ENCODE measurements at places on chromosomes 6 and 20.

DNA sequence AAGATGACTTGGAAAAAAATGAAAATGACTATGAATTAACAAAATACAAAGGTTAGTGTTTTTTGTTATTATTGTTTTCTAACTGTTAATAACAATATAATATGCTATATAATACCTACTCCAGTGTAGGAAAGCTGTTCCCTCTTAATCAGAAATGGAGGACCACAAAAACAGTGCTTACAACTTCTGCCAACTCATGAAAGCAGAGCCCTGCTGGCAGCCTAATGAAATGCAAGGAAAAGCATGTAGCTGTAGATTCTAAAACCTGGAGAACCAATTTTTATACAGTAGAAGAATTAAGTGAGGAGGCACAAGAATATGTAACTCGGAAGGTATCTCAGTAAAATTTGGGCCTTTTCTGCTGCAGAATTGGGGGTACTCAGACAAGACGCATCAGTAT, 29.4 kb downstream of the PHIP start:
- no peak for DNase-seq

DNA sequence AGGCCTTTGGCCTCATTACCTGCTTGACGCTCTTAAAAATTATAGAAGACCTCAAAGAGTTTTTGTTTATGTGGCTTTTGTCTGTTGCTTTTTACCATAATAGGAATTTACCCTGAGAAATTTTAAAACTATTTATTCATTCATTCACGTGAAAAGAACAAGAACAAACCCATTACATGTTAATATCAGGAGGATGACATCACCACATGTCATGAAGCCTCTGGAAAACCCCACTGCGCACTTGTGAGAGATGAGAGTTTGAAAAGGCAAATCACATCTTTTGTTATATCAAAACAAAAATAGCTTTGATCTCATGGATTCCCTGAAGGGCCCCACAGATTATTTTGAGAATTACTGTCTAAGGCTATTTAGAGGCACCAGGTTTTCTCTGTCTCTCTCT, 61.3 kb upstream of the EYA2 start:
- DNase-seq: no peak

DNA sequence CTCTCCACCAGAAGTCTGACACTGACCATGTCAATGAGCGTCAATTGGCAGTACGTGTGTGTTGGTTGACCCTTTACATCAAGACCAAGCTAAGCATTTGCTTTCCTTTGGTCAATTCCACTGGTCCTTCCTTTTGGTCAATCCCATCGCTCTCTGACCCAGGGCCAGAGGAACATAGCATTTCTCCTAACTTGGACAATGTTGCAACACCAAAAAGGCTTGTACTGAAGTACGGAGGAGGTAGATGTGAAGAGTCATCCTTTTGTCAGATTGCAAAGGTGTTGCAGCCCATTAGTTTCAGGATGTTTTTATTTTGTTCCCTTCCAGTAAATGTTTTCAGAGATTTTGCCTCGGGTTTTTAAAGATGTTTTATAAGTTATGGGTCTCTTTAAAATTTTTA, 24.6 kb downstream of the EDN1 start:
- DNase-seq: no peak

DNA sequence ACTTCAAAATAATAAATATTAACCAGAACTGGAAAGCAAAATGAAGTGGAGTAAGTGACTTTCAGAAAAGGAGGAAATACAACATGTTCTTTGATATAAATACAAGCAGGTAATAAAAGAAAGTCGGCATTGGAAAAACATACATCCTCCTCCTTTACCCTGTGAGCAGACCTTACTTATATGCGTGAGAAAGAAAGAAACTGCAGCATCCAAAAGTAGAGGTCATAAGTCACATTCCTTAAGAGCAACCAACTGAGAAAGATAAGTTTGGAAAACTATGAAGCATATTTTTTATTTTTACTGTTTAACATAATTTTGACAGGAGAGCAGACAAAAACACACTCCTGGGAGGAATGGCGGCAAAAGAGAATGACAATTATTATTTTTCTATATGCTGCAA, 155.5 kb downstream of the HACE1 start:
- DNase-seq: no peak

DNA sequence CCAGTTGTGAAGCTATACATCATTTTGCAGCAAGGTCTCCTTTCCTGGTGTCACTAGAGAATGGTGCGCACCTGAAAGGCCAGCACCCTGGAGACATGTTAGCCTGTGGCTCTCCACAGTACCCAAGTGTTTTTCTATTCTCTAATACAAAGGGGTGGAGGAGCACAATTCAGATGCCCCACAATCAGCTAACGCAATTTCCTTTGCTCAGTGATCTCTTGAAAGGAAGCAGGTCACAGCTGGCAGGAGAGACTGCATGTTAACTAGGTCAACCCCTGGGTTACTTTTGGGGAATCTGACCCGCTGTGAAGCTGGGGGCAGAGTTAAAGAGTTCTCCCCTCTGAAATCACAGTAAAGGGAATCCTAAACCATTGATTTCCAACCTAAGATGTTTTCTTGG, 92.5 kb downstream of the B3GAT2 start:
- no peak for DNase-seq

DNA sequence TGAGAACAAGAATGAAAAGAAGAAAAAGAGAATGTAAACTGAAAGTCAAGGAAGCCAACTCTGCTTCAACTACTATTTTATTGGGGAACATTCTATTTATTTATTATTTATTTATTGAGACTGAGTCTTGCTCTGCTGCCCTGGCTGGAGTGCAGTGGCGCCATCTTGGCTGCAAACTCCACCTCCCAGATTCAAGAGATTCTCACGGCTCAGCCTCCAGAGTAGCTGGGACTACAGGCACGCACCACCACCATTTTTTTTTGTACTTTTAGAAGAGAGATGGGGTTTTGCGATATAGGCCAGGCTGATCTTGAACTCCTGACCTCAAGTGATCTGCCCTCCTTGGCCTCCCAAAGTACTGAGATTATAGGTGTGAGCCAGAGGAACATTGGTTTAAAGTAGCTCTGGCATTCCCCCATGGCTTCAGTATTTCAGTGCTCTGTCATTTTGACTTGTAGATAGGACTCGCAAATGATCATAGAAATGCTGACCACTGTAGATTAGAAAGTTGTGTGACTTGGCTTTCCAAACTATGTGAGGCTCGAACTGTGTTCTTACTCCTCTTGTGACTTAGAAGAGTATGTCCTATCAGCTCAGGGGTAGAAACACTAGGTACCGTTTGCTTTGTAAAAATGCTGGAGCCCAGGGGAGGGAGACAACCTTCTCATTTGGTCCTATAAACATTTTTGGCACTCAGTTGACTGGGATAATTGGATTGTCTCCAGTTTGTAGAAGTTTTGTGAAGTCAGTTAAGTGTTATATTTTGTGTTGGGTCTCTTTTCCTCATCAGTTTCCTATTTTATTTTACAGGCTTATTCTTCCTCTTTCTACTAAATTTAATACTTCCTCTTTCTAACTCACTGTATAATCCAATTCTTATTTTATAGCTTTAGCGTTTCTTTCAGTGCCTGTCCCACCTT, 544.9 kb upstream of the CITED2 start:
- DNase-seq: no peak

DNA sequence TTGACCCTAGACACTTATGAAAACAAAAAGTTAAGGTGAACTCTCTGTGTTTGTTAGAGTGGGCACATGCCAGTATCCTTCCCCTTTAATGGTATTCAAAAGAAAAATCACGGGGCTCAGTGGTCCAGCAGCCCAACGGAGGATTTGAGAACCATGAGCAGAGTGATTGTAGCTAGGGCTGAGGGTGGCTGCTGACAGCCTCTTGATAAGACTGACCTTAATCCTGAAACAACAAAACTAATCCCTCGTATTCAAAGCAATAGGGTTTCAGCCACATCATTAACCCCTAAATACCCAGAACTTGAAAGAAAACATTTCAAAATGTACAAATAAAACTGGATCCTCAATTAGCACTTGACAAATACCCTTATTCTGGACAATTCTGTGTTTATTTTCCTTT, 95.1 kb downstream of the SNAP25 start:
- DNase-seq: no peak

DNA sequence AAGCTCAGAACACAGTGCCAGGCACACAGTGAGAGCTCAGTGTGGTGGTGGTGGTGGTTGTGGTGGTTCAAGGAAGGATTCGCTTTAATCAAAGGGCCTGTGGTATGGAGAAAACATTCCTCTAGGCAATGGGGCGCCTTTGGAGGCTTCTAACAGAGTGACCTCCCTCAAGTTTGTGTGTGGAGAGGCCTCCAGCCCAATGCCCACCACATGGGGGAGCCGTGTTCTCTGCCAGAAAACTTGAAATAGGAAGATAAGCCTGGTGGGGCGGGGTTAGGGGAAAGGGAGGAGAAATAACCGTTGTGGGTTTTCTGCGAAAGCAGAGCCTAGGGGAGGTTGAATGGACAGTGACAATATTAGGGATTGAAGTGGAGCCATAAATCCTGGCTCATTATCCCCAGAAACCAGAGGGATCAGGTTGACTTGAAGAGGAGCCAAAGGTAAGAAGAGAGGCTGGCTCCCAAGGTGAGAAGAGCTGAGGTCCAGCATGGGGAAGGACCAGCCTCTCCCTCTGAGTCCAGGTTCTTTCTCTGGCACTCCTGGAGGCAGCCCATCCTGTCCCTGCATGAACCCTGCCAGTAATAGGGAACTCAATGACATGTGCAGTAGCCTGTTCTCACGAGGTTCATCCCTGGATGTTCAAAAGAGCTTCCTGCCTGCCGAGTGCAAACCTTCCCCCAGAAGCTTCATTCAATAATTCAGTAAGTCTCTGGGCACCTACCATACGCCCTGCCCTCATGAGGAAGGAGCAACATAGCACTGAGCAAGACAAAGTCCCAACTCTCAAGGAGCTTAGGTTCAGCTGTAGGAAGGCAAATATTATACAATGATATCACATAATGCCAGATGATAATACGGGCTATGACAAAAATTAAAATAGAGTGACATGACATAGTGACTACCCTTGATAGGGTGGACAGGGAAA, 51.4 kb downstream of the TGM2 start:
- DNase-seq: no peak

DNA sequence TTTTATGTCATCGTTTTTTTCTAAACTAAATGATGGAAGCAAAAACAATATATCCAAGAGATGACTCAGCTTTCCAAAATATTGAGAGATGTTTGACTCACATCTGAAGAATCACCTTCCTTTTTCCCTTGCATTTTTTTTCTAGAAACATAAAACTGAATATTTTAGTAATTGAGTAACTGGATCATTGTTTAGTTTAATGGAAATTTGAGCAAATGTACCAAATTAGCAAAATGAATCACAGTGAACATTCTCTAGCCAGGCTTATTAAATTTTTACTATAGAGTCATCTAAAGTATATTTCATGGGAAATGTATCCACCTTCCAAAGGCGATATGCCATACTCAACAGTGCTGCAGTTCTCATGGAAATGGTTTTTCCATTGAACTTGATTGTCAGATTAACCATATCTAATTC, 145.5 kb downstream of the TENT5A start:
- DNase-seq: no peak

DNA sequence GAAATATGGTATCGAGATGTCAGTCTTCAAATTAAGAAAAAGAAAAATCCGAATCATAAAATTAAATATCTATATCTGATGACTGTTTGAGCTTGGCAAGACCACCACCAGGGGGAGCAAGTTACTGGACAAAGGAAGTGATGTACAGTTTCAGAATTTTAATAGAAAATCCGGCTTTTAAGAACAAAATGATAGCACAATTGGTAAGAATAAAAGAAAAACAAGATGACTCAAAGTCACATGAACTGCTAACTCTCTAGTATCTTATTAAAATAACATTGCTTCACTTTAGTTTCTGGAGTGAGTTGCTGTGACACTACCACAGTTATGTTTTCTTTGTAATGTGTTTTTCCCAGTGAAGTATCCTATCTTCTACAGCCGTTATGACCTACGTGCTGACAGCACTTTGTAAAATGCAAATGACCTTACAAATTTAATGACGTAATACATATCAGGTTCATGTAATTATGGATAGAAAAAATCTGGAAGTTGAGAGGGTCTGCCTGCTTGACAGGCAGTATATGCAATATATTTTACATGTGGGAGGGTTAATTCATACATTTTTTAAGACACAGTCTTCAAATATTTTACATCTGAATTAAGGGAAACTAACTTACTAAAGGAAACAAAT, 405.3 kb upstream of the HS3ST5 start:
- DNase-seq: peak; percentile 0

DNA sequence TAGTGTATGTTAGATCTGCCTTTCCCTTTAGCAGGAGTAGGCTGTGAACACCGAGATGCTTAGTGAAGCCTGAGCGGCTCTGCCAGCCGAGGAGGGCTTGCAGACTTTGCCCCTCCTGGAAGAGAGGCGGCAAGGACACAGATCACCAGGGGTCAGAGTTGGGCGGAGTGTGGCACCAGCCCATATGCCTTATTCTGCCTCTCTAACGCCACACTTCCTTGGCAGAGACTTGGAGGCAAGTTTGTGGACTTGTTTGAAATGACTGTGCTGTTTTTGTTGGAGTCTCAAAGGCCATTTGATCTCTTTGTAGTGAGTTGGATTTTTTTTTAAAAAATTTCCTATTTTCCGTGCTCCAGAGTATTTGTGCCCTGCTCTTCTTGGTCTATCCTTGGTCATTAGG, 44.5 kb upstream of the CLDN20 start:
- no peak for DNase-seq

DNA sequence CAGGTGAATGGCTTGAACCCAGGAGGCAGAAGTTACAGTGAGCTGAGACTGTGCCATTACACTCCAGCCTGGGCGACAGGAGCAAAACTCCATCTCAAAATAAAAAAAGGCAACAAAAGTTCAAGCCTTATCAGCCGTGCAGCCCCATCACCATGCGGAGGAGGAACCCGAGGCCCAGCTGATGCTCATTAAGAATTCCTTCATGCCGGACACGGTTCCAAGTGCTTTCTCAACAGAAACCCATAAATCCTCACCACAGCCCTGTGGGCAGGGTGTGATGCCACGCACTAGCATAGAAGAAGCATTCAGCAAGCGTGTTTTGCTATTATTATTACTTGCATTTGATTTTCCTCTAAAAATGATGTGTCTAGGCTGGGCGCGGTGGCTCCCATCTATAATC, 56.3 kb downstream of the PREX1 start:
- no peak for DNase-seq

GRCh38 chr20:50341880-50342637, 151.4 kb downstream of the CEBPB start:
- DNase-seq: no peak

- no peak for DNase-seq
Observed at GRCh38 chr6:148827416-148828045, 80.7 kb downstream of the UST start.

- no peak for DNase-seq
Observed at GRCh38 chr20:24493181-24493580, 23.8 kb downstream of the SYNDIG1 start.

DNA sequence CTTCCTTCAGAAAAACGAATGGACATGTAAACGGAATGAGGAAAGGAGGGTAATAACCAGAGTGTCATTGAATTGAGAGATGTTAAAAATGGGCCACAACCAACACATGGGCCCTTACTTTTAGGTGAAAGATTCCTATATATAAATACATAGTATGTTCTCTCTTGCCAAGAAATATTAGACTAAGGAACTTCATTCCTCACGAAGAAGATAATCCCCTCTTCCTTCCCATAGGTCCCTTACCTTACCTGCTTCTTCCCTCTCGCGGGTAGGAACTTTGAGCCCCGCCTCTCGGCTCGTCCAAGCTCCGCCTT, 295 bp upstream of the TBC1D22B start:
- DNase-seq: no peak
